Esophagus squamous epithelium (tissue), 5 donors: ENCODE measurements at places on chromosomes 4 and X. TPM values are rescaled to one million over a fixed set of nuclear protein-coding genes. Genes with fewer than 3 reads are reported as not detected.
A peak's percentile ranks its signal among the peaks of the same experiment; 100 is the strongest.

DNA sequence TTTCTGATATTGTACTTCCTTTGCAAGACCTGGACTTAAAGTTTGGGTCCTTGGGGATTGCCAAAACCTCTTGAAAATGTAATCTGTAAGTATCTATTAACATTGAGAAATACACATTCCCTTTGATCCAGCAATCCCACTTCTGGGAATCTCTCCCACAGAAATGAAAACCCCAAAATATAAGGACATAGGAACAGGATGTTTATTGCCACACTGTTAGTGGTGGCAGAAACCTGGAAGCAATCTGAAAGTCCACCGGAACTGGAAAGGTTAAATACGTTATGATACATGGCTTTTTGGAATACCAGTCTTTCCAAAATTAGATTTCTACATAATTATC lies 71.2 kb upstream of the STX18 start:
- H3K4me1 ChIP-seq = no peaks in the 10 kb centered on the region
- no peaks in the 10 kb centered on the region for H3K27me3 ChIP-seq
- no peak for DNase-seq
- H3K4me3 ChIP-seq = no peak overlapping the region
- no peaks in the 10 kb centered on the region for H3K36me3 ChIP-seq

GRCh38 chrX:155216940-155217440 lies 730 bp downstream of the VBP1 start:
- H3K36me3 ChIP-seq = no peaks in the 10 kb centered on the region
- peak overlapping the region; percentile 74 for H3K4me3 ChIP-seq
- peak overlapping the region; percentile 93 for H3K27ac ChIP-seq
- no peak for DNase-seq
- H3K27me3 ChIP-seq = no peaks in the 10 kb centered on the region
- peaks cover 4% of the 10 kb centered on the region for H3K4me1 ChIP-seq

GRCh38 chr4:9919047-9919446 lies 102.2 kb downstream of the SLC2A9 start:
- H3K27me3 ChIP-seq = no peaks in the 10 kb centered on the region
- no peaks in the 10 kb centered on the region for H3K4me1 ChIP-seq
- no peak overlapping the region for H3K27ac ChIP-seq
- no peak overlapping the region for H3K4me3 ChIP-seq

DNA sequence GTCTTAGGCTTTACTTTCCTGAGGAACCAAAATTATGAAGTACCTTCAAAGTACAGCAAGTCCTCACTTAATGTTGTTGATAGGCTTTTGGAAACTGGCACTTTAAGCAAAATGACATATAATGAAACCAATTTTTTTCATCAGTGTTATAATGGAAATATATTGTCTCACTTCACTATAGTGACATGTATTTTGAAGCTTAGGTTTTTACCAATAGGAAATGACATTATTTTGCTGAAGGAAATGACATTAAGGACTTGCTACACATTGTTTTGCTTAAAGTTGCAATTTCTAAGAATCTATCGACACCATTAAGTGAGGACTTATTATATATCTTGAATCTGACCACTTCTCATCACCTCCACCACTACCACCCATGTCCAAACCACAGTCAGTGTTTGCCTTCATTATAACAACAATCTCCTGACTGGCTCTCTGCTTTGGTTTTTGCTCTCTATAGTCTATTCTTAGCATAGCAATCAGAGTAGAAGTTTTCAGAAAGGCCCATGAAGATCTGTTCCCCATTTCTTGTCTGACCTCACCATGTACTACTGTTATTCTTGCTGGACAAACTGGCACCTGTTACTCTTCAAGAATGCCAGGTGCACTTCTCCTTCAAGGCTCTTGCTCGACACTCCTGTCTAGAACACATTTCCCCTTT lies 311.2 kb downstream of the BMPR1B start:
- no peaks in the 10 kb centered on the region for H3K36me3 ChIP-seq
- no peak overlapping the region for H3K4me3 ChIP-seq
- no peak overlapping the region for H3K27ac ChIP-seq
- H3K27me3 ChIP-seq = no peaks in the 10 kb centered on the region

The CXCL8 gene
- not detected for total RNA-seq

The DCTD gene
- total RNA-seq = 72.9 TPM
